Neural progenitor cell (in vitro differentiated cells): ENCODE measurements at places on chromosomes 7 and 10. TPM values are rescaled to one million over a fixed set of nuclear protein-coding genes. Genes with fewer than 3 reads are reported as not detected.
A peak's percentile ranks its signal among the peaks of the same experiment; 100 is the strongest.

- H3K4me1 ChIP-seq: peaks cover 12% of the 10 kb centered on the region
- H3K4me3 ChIP-seq: no peak overlapping the region
- peak; percentile 35 for DNase-seq
- no peaks in the 10 kb centered on the region for H3K27me3 ChIP-seq
Observed at GRCh38 chr7:94258418-94259300, 136.0 kb upstream of the COL1A2 start.

DNA sequence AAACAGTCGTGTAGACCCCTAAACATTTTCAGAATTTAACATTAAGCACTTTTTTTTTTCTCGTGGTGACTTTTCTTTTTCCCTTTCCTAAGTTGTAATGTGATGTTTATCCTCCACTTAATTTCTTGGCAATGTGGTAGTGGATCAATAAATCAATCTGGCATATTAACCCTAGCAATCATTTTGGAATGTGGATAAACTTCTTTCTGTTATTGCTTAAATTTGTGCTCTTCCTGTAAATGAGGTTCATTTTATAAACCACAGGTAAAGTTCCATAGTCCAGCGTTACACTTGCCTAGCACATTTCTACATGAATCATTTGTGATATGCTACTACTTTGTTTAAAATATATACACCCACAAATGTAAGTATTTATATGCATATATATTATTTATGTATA, 247.4 kb upstream of the ETV1 start:
- H3K36me3 ChIP-seq: no peaks in the 10 kb centered on the region

DNA sequence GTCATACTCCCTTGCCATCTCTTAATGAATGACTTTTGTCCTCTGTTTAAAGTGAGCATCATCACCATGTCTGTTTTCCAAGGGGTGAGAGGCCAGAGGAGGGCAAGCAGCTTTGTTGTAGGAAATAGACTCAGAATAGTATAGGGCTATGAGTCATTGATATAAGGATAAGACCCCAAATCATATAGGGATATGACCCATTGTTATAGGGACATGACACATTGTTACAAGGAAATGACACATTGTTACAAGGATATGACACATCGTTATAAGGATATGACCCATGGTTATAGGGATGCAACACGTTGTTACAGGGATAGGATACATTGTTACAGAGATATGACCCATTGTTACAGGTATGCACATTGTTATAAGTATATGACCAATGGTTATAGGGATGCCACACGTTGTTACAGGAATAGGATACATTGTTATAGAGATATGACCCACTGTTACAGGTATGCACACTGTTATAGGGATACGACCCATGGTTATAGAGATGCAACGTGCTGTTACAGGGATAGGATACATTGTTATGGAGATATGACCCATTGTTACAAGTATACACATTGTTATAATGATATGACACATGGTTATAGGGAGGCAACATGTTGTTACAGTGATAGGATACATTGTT, 311.1 kb upstream of the ADARB2 start:
- no peak overlapping the region for H3K27ac ChIP-seq
- no peaks in the 10 kb centered on the region for H3K36me3 ChIP-seq
- no peak overlapping the region for H3K4me3 ChIP-seq
- no peaks in the 10 kb centered on the region for H3K4me1 ChIP-seq

- H3K27me3 ChIP-seq: no peaks in the 10 kb centered on the region
- DNase-seq: no peak
- no peak overlapping the region for H3K4me3 ChIP-seq
- H3K36me3 ChIP-seq: no peaks in the 10 kb centered on the region
- H3K4me1 ChIP-seq: peaks cover 7% of the 10 kb centered on the region
Observed at GRCh38 chr7:70044064-70044463, 445.8 kb downstream of the AUTS2 start.

DNA sequence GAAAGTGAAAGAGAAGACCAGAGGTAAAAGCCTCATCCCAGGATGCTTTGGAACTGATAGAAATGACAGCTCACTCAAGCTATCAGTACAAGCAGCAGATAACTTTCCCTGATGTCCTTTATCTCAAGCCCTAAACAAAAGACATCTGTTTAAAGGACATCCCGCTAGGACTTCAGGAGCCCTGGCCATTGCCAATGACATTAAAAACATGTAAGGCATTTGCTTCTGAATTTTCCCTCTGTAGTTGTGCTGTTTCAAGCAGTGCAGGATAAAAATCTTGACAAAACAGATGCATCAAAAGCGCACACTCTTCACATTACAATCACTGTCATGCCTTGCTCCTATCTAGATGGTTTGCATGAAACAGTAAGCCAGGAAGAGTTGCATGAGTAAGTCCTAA, 159.8 kb downstream of the AOAH start:
- no peaks in the 10 kb centered on the region for H3K36me3 ChIP-seq
- no peak overlapping the region for H3K27ac ChIP-seq
- no peak for DNase-seq
- no peaks in the 10 kb centered on the region for H3K27me3 ChIP-seq
- peaks cover 11% of the 10 kb centered on the region for H3K4me1 ChIP-seq
- no peak overlapping the region for H3K4me3 ChIP-seq

UBE2D4 gene
- 6.8 and 11.7 TPM in 2 replicates for total RNA-seq

GRCh38 chr10:95440756-95441546, 120.2 kb downstream of the SORBS1 start:
- no peak for DNase-seq
- H3K36me3 ChIP-seq: no peaks in the 10 kb centered on the region
- H3K27me3 ChIP-seq: no peaks in the 10 kb centered on the region
- no peak overlapping the region for H3K4me3 ChIP-seq

DNA sequence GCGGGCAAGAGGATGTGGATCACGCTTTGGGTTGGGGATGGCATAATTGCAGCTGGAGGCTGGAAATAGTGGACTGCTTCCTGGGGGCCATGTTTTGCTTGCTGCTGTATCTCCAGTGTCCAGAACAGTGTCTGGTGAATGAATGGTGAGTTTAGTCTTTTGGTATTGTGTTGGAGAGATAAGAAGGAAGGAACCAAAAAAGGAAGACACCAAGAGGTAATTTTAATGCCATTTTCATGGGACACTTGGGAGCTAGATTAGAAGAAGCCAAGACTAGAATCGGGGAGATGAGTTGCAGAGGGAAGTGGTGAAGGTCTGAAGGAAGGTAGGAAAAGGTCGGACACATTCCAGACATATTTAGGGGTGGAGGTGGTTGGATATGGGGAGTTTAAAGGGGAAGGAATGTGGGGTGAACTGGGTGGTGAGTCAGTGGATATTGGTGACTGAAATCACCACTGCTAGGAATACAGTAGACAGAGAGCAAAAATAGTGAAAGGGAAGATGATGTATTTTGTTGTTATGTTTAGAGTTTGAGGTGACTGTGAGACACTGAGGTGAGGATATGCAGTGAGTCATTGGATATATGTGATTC, 76.7 kb downstream of the CCNY start:
- no peak for DNase-seq
- no peaks in the 10 kb centered on the region for H3K36me3 ChIP-seq
- H3K4me3 ChIP-seq: no peak overlapping the region
- no peaks in the 10 kb centered on the region for H3K27me3 ChIP-seq
- no peak overlapping the region for H3K27ac ChIP-seq
